ENCODE measurements at places on chromosomes 4 and X. TPM values are rescaled to one million over a fixed set of nuclear protein-coding genes. Genes with fewer than 3 reads are reported as not detected.

Gene NWD2
- total RNA-seq = not detected

Gene HNRNPD
- 93.0 TPM for total RNA-seq

DNA sequence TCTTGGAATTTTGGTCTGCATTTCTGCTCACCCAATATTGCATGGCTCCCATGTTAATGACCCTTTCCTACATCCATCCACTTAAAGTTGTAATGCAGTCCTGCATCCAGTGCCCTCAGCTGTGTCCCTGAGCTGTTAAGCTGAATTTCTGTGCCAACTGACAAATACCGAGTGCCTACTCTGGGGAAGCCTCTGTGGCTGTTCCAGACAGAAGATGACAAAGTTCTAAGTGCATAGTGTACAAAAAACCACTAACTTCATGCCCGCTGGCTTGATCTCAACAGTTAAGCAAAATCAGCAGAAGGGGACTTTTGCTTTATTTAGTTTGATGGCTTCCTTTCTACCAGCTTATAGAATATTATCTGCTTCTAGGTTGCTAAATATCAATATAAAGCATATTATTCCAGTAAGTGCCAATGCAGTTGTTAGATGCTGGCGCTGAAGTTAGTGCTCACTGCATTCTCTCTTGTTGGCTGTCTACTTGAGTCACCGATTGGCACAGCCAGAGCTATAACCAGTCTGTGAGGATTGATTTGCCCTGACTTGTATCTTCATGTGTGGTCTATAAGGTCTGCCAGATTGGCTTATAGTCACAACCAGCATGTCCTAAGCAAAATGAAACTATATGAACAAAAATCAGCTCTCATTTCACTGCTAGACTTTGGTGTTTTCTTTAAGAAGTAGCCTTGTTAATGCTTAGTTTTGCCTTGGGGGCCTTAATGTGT lies 98.9 kb downstream of the KLHL8 start:
- no peaks in the 10 kb centered on the region for H3K27me3 ChIP-seq
- H3K27ac ChIP-seq = peak overlapping the region; percentile 86
- DNase-seq = no peak

GRCh38 chr4:98574816-98575215 lies 83.6 kb downstream of the TSPAN5 start:
- H3K27ac ChIP-seq = no peak overlapping the region
- no peaks in the 10 kb centered on the region for H3K36me3 ChIP-seq
- H3K27me3 ChIP-seq = no peaks in the 10 kb centered on the region

DNA sequence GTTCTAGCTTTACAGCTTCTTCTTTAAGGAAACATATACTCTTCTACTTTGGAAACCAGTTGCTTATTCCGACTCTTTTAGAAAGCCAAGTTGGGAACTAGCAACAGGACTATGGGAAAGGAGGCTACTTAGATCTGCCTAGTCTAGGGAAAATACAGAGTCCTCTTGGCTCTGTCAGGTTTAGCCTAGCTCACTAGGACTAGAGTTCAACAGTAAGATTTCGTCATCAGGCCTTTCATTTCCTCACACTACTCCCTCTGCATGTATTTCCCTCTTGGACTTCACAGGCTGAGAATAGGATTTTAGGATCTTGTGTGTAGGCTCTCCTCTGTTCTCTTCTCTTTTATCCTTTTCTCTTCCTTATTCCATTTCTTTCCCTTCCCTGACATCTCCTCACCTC lies 409.8 kb downstream of the AR start:
- H3K36me3 ChIP-seq = no peaks in the 10 kb centered on the region
- no peaks in the 10 kb centered on the region for H3K27me3 ChIP-seq
- no peaks in the 10 kb centered on the region for H3K4me1 ChIP-seq

DNA sequence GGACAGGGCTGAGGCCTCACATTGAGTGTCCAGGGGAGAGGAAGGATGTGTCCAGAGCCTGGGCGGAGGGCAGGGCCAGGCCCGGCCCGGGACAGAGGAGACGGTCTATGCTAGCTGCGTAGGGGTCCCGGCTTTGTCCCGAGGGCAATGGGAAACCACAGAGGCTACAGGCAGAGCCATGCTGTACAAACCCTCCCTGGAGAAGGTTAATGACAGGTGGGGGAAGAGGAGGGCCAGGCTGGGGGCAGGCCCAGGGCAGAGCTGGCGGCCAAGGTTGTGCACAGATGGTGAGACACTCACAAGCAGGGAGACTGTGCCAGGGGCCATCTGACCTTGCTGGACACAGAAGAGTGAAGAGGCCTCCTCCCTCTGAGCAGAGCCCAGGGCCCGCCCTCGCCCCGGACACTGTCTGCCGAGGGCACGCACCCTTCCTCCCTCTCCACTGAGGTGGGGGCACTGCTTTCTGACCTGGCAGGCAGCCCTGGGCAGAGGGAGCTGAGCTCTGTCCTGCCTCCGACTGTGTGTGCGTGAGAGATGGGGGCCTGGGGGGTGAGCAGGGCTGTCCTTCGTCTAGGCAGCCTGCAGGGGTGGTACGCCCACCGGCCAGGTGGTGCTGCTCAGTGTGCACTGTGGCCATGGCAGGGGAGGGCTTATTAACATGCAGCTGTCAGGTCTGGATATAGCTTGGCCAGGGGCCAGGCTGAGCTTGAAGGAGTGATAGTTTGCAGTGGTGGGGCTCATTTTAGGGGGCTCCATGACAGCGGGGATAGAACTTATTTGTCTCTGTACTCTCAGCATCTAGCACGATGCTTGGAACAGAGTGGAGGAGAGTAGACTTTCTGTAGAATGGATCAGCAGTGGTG lies 75.7 kb upstream of the LRPAP1 start:
- H3K27me3 ChIP-seq = peaks cover 28% of the 10 kb centered on the region
- no peaks in the 10 kb centered on the region for H3K4me1 ChIP-seq
- DNase-seq = no peak
- H3K27ac ChIP-seq = no peak overlapping the region
- no peaks in the 10 kb centered on the region for H3K36me3 ChIP-seq
- no peak overlapping the region for H3K4me3 ChIP-seq
